Substantia nigra (tissue), 51 donors: ENCODE measurements at places on chromosomes 3 and 15.

GRCh38 chr3:58704745-58705144 is 38.2 kb upstream of the FAM3D start:
- DNase-seq = no peak

DNA sequence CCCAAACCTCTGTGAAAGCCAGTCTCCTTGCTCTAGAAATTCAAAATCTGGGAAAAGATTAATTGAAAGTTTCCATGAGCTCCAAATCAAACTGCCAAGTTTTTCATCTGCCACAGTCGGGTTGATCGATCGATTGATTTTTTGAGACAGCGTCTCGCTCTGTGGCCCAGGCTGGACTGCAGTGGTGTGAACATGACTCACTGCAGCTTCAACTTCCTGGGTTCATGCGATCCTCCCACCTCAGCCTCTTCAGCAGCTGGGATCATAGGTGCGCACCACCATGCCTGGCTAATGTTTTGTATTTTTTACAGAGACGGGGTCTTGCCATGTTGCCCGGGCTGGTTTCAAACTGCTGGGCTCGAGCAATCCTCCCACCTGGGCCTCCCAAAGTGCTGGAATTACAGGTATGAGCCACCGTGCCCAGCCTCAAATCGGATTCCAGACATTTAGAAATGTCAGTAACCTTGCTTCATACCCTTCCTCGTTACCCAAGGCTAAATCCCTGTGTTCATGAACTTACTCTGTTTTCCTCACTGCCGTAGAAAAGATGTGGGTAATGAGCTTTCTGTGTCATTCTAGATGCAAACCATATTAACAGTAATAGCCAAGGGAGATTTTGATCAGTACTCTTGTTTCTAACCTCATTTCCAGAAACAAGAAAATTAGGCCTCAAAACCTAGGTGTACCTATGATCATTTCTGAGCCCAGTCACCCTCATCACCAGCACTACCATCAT is 105.9 kb upstream of the AKAP13 start:
- DNase-seq = no peak

DNA sequence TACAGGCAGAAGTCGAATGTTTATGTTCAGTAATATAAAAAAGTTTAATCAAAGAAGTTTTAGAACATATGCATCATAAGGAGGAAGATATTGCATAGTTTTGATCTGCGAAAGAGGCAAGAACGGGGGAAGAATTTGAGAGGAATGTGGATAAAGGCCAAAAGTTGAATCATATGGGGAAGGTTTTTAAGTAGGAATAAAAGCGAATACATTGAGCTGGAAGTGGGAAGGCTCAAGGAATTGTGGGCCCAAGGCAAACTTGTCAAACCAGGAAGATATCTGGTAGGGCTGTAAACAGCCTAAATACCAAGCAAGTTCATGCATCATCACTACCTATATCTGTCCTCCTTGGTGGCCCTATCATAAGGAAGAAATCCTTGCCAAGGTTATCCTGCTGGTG is 186.9 kb downstream of the MAGI1 start:
- no peak for DNase-seq

GRCh38 chr3:194487289-194488054 is 670 bp upstream of the ATP13A3 start:
- no peak for DNase-seq

DNA sequence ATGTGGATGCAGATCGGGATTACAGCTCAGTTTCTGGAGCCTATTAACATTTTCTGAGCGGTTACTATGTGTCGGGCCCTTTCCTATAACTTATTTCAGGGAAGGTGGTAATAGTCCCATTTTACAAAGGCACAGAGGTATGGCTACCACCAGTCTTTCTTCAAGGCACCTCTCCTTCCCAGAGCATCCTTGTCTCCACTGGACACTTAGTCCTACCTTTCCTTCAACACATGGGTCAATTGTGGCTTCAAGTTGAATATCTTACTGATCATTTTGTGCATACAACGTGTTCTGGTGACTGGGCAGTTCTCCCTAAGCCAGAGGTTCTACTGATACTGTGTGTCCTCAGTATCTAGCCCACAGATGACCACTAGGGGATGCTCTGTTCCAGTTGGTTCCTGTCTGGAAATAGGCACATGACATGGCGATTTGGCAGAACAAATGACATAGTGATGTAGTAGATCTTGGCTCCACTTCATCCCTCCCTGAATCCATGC is 60.7 kb upstream of the CMTM8 start:
- DNase-seq = no peak

GRCh38 chr3:142276781-142277180 is 51.4 kb upstream of the GK5 start:
- DNase-seq = no peak

DNA sequence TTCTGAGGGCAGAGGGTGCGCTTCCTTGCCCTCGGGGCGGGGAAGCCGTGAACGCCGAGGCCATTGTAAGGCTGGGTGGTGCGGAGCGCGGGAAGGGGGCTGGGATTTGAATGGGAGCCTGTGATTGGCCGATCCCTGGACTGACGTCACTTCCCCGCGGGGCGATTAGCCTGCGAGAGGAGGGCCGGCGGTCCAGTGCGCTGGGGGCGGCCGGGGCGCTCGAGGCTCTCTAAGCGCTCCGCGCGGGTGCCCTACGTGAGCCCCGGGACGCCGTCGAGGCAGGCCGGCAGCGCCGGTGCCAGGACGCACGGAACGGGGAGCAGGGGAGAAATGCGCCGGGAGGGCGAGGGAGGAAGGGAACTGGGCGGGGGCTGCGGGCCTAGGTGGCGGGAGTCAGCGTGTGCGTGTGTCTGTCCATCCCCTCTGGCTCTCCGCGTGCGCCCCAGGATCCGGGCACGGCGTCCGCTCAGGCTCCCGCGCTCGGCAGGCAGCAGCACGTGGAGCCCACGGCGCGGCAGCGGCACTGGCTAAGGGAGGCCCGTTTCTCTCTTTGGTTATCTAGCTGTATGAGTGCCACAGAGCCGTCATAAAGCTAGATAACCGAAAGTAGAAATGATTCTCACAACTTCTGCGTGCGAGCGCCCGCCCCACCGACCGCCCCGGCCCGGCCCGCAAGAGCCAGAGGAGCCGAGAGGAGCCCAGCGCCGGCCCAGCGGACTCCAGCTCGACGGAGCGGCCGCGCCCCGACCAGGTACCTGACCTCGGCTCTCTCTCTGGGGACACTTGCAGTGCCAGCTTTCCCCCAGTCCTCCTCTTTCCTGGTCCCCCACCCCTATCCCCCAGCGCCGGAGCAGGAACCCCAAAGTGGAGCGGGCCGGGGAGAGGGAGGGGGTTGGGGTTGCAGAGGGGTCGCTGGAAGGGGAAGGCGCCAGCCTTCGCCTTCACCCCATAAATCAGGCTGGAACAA is 33.1 kb upstream of the POLG start:
- DNase-seq = no peak

DNA sequence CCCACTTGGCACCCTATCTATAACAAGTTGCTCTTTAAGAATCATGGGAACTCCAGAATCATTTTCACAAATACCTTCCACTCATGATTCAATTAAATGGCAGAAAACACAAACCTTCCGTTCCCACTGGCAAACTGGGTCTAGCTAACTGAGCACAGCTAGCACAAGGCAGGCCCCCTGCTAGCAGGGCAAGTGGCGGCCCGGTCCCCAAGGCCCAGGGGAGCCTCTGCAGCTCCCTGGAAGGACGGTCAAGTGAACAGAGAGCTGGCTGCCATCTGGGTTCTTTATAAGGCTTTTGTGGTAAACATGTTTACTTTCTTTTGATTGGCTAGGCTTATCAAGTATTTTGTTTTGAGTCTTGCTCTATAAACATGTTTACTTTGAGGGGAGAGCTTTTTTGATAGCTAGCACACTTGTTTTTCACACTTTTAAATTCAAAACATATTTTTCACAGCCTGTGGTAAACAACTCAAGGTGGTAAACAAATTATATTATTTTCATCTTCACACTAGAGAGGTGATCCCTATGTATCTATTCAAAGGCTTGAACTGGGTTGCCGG is 81.4 kb downstream of the FOXP1 start:
- DNase-seq = no peak

GRCh38 chr3:177057768-177058167 is 139.5 kb downstream of the TBL1XR1 start:
- no peak for DNase-seq

DNA sequence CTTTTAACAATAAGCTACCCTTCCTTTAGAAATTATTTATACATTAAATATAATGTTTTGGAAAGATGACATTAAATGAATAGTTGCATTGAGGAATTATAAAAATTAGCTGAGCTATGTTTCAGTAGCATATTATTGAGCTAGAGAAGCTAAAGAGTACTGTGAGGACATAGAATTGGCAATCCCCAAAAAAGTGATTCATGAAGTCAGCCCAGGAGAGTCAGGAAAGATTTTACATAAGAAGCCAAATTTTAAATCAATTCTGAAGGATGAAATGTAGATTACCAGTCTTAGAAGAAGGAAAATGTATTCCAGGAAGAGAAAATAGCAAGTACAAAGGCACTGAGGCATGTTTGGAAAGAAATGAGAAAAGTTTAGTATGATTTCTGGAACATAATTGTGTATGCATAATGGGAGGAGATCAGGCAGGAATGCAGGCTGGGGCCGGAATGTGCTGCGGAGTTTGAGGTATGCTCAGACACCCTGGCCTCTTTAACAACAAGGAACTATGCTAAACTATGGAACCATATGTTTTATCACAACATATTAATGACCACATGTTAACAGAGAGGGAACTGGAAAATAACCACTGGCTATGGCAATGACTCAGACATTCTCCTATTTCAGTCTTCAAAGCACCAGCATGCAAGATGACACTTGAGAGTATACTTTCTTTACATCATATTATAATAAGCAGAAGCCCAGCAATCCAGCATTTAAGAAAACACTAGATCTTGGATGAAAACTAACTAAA is 103.3 kb upstream of the COL8A1 start:
- DNase-seq = no peak

DNA sequence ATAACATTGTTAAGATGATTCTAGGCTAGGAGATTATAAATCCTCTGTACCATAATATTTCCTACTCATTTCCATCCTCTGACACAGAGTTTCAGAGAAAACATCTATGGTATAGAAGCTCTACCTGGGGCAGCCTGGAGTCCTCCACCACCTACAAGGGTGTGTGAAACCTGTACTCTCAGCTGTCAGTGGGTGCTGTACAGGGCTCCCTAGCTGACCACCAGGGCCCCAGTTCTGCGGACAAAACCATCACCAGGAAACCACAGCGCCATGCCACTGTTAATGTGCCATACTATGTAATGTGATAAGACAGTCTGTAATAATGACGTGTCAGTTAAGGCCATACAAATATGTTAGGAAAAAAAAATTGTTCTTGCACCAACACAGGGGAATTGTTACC is 7.1 kb downstream of the RORA start:
- DNase-seq = no peak

DNA sequence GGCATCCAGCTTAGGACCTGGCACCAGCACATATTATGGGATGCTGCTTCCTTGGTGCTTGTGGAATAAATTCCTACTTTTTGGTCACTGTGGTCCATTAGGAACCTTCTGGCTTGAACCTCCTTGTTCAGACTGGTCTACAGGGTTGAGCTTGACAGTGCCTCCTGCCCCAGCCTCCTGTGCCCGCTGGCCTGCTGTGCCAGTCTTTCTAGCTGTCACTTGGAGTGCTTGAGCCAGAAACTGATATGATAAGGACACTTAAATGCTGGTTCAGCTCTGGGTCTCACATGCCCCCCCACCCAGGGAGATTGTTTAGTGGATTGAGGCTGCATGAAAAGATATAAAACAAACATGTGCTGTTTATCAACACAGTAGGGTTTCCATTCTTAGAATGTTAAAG is 147.8 kb downstream of the SLCO3A1 start:
- DNase-seq = no peak

DNA sequence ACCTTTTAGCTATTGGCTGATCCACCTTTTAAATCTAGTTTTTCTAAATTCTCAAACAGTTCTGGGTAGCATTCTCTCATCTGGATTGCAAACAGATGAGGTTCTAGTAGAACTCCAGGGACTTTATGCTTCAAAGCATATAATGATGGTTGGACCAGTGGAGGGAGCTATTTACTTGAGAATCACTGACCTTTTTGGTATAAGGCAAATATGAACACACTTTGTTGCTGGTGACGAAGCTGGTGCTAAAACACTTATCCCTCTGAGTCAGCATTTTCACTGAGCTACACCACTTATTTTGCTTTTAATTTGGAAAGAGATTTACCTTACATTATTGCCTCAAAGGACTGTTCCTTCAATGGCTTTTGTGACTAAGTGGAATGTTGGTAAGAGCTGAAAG is 58.6 kb upstream of the SLITRK3 start:
- DNase-seq = no peak

- DNase-seq = no peak
Observed at GRCh38 chr3:139358841-139359562, 15.2 kb downstream of the MRPS22 start.

DNA sequence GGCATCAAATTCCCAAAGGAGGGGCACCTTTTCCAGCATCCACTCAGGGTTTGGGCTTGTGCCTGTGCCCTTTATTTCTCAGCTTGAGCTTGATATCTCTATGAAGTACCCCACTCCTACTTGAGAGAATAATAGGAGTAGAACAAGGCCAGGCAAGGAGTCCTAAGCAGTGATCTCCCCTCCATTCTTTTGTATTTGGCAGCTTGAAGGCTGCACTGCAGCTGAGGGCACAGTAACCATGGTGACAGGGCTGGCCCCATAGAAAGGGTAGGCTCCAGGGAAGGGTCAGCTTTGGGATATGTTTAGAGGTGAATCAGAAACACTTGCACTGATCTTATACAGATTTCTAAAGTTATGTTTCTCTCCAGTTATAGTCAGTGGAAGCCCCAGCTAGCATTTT is 145.4 kb upstream of the SLC24A5 start:
- no peak for DNase-seq

DNA sequence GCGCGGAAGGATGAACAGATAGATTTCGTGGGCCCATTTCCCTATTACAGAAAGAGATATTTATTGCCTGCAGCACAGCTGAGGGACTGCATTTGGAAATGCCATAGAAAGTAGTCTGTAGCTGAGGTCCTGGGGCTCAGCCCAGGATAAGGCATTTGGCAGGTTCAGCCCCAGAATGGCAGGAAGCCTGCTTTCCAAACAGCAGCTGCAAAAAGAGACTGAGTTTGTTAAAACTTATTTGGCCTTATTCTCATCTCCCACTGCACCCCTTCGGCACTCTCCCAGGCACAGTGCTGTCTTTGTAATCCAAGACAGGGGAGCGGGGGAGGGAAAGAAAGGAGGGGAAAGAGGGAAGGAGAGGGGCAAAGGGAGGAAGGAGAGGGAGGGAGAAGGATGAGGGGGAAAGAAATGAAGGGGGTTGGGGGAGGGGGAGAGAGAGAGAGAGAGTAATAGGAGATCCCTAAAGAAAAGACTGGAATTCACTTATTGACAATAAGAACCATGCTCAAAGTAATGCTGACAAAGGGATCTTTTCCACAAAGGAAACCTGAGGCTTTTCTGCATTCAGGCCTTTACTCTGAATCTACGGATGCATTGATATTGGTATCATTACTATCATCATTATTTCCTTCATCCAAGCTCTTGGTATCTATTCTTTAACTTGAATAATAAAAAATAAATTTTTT is 94.0 kb upstream of the LRRN1 start:
- no peak for DNase-seq

DNA sequence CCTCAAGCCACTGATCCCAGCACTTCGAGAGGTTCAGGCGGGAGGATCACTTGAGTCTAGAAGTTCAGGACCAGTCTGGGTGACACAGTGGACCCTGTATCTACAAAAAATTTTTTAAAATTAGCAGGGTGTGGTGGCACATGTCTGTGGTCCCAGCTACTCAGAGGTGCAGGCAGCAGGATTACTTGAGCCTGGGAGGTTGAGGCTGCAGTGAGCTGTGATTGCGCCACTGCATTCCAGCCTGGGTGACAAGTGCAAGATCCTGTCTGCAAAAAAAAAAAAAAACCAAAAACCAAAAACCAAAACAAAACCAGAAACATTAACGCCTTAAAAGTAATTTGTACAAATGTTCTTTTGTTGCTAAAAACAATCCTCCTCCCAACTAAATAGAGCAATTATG is 27.9 kb upstream of the SLC12A8 start:
- DNase-seq = no peak
